ENCODE measurements at places on chromosomes 6 and 20. TPM values are rescaled to one million over a fixed set of nuclear protein-coding genes. Genes with fewer than 3 reads are reported as not detected.

KCNB1 gene
- total RNA-seq: 0.03 TPM

LY6G5C gene
- 8.5 TPM for total RNA-seq

- no peak for DNase-seq
These were observed 42.7 kb upstream of the NHSL1 start for GRCh38 chr6:138541823-138542481.

DNA sequence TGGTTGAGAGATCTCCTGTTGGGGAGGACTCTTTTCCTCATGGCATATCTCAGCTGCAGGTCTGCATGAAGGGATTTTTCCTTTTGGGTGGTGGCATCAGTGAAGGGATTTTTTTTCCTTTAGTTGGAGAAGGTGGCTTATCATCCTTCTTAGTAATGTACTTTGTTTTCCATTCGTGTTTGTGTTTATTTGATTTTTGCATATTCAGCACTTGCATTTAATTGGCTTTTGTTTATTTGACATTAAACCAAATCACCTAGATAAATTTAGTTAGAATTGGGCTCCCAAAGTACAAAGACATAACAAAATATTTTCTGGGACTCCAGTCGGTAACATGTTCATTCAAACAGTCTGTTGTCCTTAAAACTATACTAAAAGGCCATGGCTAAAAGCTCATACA is 56.2 kb upstream of the MANEA start:
- no peak for DNase-seq

Measured in T-cell (primary cell).